Stimulated activated naive CD8-positive, alpha-beta T cell treated with anti-CD3 and anti-CD28 coated beads, Interleukin-15, amount 100 ng/mL, for 72 hours (primary cell): ENCODE measurements at places on chromosomes 2 and 18.

DNA sequence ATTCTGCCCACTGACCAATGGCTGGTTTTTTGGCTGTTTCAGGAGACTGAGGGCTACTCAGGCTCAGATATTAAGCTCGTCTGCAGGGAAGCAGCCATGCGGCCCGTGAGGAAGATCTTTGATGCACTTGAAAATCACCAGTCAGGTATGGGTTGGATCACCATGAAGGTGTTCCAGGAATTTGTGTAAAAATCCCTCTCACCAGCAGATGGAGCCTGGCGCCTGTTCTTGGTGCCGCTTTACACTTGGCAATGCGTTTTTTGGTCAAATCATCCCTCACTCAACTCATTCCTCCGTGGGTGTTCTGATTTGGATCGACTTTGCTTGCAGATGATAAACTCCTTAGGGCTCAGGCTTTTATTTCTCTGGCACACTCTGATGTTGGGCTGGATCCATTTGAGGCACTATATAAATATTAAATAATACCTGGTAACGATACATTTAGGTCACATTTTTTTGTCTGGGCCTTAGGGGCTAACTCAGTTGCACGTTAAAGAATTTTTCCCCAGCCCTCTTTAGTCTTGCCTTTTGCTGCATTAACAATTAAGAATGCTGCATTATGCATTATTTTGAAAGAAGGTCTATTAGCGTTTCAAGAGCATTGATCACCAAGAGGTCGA, 50.0 kb downstream of the HDHD2 start:
- DNase-seq = peak; percentile 46

- DNase-seq = no peak
Observed at GRCh38 chr2:237732790-237733381, 65.7 kb upstream of the RBM44 start.

- no peak for DNase-seq
Observed at GRCh38 chr2:153404792-153405191, 73.8 kb downstream of the RPRM start.

DNA sequence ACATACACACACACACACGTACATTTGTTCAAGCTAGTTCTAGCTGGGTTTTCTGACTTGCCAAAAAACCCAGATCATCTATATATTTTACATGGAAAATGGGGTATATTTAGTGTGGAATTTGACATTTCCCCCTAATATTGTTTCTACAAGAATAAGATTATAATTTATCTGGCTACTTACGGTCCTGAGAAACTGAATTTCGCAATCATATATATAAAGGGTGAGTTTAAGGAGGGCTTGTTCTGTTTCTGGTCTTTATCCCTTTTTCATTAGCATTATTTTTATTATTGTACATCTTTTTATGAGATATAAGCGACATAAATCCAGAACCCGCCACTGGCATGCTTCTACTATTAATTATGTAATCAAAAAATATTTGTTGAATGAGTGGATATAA, 528.9 kb downstream of the TMX3 start:
- DNase-seq = no peak

DNA sequence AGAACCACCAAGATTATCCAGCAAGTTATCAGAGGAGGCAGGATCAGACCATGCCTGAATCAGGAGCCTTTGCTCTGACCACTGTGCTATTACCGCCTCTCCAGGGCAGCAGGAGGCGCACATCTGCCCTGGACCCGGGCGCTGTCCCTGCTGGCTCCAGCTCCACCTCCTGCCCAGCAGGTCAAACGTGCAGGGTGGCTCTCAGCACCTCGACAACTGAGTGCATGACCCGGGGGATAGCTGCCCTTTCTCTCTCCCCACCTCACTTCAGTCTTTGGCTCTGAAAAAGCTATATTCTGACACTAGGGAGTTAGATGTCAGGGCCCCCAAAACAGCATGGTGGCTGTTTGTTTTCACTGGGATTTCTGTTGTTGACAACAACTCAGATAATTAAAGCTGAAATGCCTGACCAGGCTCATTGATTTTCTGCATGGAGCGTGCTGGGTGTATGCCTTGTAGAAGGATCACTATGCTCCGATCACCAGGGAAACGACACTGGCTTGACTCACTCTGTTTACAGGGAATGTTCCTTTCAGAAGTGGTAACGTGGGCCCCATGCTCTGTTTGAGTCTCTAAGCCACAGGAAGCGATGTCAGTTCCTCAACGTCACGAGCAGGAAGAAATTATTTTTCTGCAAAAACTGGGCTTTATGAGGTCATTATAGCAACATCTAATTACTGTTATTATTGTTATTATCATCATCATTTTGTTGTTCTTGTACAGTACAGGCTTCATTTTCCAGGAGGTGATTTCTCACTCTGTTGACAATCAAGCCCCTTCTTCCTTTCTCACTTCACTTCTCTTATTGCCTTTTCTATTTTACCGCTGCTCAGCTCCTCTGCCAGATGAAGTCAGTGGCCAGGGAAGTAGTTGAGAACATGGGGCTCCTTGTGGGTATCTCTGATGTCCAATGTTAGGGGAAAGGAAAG, 125.6 kb downstream of the PLB1 start:
- DNase-seq = no peak

GRCh38 chr18:35780937-35781336, 191.5 kb upstream of the RMP24 start:
- no peak for DNase-seq

GRCh38 chr2:43114210-43114609, 112.2 kb downstream of the ZFP36L2 start:
- DNase-seq = no peak

DNA sequence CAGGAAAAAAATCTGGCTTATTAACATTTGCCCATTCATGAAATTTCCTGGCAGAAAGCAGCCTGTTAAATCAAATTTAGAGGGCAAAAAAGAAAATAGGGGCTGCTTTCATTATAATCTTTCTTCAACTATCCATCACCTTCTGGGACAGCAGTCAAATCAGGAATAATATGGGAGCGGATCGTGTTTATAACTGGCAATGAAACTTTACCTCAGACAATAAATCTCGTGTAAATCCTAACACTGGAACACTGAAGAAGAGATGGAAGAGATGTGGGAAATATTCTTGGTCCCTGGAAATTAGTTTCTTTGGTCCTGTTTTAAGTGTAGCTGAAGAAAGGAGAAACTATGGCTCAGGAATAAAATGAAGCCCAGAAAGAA, 77.5 kb upstream of the SERTAD2 start:
- no peak for DNase-seq

DNA sequence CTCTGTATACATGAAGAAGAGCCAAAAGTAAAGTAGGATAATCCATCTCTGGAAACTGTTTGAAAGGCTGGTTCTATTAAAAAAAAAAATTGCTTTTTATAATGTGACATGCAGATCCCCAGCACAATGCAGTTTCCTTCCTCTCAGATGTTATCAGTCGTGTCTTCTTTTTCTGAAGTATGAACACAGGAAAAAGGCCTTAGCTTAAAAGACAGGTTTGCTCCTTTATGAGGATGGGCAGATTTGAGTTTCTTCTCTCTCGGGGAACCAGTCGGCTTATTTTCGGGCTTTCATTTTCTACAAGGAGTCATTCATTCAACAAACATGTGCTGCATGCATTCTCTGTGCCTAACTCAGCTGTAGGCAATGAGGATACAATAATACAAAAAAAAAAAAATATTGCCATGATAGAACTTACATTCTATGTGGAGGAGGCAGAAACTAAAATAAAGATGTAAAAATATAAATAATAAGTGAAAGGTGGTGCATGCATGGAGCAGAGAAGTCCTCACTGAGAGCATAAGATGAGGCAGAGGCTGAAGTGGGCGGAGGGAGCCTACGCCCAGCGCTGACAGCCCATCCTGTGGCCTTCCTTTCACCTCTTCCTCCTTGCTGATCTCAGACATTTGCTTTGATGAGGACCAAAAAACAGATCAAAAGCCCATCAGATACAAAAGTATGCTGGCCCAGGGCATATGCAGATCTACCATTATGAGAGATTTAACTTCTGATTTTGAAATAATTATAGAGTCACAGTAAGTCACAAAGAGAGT, at the start of gene CD226:
TSS of gene CD226 (minus strand) at position 513 of the 773 bp plus-strand sequence. CDS start at position 46, 467 bp downstream.
- DNase-seq = no peak

DNA sequence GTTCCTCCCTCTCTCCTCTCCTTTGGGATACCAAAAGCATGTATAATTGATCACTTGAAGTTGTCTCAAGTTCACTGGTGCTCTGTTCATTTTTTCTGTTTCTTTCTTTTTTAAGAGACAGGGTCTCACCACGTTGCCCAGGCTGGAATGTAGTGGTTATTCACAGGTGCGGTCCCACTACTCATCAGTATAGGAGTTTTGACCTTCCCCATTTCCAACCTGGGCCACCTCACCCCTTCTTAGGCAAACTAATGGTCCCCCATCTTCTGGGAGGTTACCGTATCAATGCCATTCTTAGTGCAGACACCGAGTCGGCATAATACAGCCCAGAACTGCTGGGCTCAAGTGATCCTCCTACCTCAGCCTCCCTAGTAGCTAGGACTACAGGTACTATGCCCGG, 31.3 kb upstream of the TMEM247 start:
- DNase-seq = no peak

DNA sequence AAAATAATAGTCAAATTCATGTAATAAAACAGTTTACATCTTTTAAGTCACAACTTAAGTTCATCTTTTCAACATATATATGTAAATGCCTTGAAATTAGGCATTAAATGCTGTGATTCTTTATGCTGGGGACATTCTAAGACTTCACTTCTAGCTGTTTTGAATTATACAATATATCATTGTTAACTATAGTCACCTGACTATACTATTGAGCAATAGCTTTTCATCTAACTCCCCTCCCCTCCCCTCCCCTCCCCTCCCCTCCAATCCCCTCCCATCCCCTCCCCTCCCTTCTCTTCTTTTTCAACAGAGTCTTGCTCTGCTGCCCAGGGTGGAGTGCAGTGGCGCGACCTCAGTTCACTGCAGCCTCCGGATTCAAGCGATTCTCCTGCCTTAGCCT, 16.2 kb downstream of the GALNT1 start:
- DNase-seq = no peak

DNA sequence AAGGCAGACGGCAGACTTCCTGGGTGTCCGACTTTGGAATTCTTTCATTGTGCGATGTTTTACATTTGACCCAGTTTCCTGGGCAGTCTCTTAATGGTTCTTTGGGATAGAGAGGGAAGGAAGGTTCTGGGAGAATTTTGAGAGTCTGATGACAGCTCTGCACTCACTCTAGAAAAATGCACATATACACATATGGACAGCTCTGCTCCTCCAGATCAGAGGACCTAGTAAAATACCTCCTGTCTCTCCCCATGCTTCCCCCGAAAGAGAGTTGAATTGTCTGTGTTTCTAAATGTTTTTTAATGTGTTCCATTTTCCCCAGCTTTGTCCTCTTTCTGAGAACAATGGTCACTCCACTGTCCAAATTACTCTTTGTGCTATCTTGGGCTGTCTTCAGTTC, 102.0 kb upstream of the CXCR4 start:
- no peak for DNase-seq

DNA sequence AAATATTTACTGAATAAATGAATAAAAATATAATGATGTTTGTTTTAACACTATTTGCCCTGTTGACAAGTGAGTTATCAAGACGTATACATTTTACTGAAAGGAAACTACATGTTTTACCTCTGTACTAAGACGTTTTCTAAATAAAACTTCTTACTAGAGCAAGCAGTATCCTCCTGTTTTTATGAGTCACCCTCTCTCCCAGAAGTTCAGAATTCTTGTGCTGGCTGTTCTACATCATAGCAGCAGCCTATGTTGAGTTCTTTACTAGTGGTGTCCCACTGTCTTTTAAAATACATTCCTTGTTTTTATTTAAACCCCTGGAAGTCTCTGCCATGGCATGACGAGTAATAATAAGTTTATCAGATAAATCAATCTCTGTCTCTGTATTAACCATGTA, 297.4 kb downstream of the CALCRL start:
- DNase-seq = no peak

GRCh38 chr2:173962583-173963110, 2.5 kb downstream of the SP3 start:
- DNase-seq = no peak

DNA sequence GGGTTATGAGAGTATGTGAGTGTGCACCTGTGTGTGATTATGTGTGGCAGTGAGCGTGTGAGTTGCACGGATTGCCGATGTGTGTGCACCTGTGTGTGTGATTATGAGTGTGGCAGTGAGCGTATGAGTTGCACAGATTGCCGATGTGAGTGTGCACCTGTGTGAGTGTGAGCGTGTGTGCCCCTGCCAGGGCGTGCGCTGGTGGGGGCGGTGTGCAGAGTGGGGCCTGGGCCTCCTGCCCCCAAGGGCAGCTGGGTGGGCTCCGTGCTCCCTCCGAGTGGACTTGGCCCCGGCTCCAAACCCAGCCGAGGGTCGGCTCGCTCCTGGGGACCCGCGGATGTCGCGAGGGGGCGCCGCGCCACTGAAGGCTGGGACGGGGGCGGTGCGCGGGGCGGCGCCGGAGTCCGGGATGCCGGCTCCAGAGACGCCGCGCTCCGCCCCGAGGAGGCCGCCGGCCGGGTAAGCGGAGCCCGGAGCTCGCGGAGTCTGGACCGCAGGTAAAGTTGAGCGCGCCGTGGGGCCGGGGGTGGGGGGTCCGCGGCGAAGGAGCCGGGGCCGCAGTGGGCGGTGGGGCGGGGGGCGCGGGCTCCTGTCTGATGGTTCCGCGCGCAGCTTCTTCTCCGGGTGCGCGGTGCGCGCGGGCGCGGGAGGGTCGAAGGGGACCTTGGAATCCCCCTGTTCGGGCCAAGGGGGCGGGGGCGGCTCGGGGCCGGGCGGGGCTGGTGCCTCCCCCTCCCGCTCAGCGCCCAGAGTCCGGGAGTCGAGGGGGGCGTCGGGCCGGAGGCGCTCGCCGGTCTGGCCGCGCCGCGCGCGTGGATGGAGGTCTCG, at the start of gene KCNG2:
TSS of gene KCNG2 (plus strand) at position 421 of the 828 bp plus-strand sequence. CDS start 65,730 bp downstream, outside the sequence.
- DNase-seq = no peak

DNA sequence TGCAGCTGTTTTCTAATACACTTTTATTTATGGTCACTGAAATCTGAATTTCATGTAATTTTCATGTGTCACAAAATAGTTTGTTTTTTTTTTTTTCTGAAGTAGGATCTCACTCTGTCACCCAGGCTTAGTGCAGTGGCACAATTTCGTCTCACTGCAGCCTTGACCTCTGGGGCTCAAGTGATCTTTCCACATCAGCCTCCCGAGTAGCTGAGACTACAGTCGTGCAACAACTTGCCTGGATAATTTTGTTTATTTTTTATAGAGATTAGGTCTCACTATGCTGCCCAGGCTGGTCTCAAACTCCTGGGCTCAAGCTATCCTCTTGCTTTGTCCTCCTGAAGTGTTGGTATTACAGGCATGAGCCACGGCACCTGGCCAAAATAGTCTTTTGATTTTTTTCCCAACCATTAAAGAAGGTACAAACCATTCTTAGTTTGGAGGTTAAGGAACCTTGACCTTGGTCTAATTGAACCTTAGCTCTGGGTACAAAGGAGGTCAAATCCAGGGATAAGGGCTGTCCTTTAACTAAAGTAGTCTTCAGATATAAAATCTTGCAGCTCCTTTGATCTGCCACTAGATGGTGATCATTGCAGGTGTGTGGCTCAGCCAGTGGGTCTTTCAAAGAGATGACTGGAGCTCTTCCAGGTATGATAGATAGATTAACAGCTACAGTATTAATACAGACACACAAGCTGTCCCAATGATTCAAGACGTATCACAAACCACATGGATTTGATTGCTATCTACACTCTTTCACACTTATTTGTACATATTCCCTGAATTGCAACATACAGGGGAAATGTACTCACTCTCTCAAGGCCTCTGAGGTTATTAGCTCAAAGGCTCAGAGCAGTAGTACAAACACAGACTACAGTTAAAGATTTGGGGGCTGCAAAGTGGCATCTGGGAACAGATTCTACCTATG, 4.7 kb upstream of the KRCC1 start:
- DNase-seq = peak; percentile 30
